NCI-H2029 (cell line): ENCODE measurements at places on chromosomes 12 and 14.

GRCh38 chr12:12171991-12172511, 94.8 kb downstream of the LRP6 start:
- DNase-seq = no peak

DNA sequence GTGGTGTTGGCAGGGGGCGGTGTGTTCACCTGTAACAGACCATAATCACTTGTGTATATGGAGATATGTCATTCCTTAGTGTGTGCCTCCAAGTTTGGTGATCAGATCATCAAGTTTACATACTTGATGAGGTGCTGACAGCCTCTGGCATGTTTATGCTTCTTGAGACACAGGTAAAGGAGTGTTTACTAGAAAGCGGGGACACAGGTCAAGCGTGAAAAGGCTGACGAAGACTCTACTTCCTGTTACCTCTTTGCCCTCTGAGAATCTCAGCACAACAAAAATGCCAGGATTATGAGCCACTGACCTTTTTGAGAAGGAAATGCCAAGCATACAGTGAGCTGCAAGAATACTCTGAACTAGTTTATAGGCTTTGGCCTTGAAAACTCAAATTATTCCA, 29.6 kb downstream of the PRDM4 start:
- DNase-seq = no peak

DNA sequence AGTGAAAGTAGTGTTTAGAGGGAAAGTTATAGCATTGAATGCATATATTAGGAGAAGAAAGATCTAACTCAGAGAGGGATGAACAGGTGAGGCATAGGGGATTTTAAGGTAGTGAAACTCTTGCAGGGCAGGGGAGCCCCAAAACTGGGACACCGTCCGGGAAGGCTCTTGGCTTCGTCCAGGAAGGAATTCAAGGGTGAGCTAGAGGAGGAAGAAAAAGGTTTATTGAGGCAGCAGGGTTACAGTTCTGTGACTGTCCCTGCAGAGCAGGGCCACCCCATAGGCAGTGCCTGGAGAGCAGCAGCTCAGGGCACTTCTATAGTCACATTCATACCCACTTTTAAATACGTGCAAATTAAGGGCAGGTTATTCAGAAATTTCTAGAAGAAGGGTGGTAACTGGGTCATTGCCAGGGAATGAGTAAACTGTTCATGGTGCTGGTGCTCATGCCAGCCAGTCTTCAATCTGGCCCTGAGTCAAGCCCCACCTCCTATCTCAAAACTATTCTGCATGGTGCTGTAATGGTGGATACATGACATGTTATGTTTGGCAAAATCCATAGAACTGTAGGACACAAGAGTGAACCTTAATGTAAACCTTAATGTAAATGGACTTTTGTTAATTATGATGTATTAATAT, 1.2 kb upstream of the OAS1 start:
- peak; percentile 31 for DNase-seq

DNA sequence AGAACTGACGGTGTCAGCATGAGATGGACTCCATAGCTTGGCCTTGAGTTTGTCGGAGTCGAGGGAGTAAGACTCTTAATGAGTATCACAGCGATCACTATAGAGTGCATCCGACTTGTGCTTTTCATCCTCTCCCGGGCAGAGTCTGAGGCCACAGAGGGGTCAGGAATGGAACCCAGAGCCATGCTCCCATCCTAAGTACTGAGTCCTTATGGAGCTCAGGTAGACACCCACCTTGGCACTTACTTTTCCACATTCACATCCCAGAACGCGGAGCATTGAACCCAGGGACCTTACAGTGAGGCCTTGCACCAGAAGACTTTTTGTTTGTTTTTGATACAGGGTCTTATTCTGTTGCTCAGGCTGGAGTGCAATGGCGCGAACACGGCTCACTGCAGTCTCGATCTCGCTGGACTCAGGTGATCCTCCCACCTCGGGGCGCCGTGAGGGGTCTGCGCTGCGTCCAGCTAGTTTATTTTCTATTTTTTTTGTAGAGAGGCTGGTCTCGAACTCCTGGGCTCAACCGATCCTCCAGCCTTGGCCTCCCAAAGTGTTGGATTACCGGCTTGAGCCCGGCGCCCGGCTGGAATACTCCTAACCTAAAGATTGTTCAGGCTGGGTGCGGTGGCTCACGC, 719 bp upstream of the SRSF9 start:
- DNase-seq = no peak

DNA sequence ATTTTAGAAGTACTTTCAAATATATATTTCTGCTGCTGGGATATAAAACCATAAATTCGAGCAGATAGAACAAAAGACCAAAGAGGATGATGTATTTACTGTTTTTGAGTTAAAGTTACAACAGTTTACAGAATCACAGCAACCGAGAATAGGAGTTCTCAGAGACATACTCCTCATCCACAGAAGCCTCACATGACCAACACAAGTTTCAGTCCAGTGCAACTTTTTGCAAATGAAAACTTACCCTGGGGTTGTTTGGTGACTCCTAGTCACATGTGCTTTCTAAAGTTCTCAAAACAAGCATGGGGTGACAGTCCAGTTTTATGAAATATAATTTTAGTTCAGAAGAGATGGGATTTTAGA, 117.1 kb downstream of the PRKCH start:
- DNase-seq = no peak

- DNase-seq = peak; percentile 19
These were observed 78.9 kb downstream of the STAB2 start for GRCh38 chr12:103665971-103666370.

- no peak for DNase-seq
These were observed 231.7 kb downstream of the TMEM132D start for GRCh38 chr12:129672110-129672509.

DNA sequence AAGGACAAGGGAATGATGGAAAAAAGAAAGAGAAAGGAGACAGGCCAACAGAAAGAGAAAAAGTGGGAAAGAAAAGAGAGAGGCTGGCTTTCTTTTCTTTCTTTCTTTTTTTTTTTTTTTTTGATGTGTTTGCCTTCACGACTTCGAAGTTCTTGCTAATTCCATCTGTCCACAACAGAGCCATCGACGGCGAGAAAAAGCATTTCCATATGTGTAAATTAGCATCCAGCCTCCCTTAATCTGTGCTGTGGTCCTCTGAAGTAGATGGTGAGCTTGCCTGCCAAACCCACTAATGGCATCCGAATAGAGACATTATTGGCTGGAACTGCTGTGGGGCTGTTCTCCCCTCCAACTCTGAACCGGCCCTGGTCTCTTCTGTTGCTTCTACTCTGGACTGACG, 997.4 kb downstream of the BCL11B start:
- no peak for DNase-seq
